ENCODE measurements at places on chromosomes 12 and 14. TPM values are rescaled to one million over a fixed set of nuclear protein-coding genes. Genes with fewer than 3 reads are reported as not detected.
A peak's percentile ranks its signal among the peaks of the same experiment; 100 is the strongest.

GRCh38 chr12:49483619-49484018, 55.2 kb upstream of the KCNH3 start:
- no peak for DNase-seq

DNA sequence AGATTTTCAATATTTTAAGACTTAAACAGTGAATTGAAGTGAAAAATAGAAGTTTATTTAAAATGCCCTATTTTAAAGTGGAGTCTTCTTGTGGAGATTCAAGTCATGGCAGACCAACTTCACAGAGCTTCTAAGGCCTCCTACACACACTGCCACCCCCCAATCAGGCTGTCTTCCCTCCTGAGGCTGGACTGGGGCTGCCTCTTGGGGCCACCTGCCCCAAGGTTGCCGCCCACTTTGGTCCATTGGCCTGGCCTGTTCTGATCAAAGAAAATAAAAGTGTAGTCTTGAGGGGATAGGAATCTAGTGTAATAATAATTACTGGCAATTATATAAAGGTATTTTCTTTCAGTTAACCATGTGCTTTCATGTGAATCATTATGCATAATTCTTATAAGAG, 1.3 kb downstream of the GOLT1B start:
- DNase-seq, result no peak

The NAP1L1 gene
- 495 TPM for polyA plus RNA-seq

- no peak for DNase-seq
These were observed 95.0 kb upstream of the CCND2 start for GRCh38 chr12:4178424-4179170.

DNA sequence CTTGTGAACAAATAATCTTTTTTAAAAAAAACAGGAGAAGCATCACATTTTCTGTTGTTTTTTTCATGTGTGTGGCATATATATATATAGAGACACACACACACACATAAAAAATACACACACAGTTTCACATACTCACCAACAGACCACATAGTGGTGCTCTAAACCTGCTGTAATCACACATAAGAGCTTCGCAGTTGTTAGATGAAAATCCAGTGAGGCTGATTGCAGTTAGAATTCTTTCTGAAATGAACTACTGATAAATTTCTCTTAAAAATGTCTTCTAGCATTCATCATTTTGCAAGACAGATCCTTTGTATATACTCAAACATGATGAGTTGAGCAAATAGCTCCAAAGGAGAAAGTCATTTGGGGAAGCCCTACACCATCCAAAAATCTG, 434.3 kb upstream of the STXBP6 start:
- peak; percentile 69 for DNase-seq

The OR10AD1 gene
- 0.44 TPM for polyA plus RNA-seq

DNA sequence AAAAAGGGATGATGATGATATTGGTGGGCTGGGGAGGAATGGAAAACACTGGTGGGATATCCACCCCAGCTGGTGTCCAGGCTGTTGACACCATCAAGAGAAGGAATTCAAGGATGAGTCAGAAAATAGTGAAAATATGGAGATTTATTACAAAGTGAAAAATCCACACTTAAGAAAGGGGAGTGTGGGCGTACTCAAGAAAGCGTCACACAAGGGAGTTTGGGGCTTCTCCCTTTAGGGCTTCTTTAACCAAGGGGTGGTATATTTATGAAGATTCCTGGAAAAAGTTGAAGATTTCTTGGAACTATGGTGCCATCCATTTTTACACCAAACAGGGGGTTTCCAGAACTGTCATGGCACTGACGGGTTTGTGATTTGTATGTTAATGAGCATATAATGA, 63.1 kb upstream of the ARID2 start:
- DNase-seq, result no peak

The FOXN4 gene
- polyA plus RNA-seq, result 1.4 TPM

DNA sequence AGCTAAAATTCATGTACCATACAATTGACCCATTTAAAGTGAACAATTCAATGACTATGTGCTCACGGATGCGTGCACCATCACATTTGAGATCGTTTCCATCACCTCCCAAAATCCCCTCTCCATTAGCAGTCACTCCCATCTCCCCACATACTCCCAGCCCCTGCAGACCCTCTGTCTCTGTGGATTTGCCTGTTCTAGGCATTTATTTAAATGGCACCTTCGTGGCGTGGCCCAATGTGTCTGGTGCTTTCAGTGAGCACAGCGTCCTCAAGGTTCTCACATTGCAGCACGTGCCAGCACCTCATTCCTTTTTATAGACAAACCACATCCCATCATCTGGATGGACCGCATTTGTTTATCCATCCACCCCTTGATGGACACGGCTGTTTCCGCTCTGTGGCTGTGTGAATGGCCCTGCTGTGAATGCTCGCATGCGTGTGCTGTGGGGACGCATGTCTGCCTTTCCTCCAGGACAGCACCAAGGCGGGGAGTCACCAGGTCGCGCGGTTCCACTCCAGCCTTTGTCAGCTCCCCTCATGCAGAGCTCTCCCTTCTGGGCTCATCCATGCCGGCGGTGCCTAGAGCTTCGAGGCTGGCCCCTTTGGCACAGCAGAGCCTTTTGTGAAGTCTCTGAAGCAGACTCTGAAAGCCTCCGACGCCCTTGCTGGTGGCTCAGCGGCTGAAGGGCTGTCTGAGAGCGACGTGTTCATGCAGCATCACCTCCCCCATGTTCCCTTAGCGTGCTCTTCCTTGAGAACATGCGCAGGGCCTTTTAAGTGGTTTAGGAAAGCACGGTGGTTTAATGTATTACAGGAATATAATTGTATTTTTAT, 184.4 kb downstream of the KIF26A start:
- DNase-seq, result peak; percentile 92

- DNase-seq, result no peak
These were observed 1493.1 kb upstream of the FLRT2 start for GRCh38 chr14:84036840-84037239.

The PDZRN4 gene
- 5.4 TPM for polyA plus RNA-seq

DNA sequence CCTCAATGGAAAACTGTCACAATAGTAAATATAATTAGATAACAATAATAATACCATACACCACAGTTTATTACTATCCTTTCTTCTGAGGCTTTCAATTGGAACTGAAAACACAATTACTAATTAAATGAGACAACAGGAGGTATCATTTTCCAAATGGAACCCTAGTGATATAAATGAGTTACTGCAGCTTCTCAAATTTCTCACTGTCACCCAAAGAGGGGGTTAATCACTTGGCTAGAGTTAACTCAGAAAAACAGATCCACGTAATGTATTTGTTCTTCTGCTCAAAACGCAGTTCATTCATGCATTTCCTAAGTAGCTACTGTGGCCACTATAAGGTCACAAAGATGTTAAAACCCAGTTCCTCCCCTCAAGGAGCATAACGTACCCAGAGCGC, 120.9 kb upstream of the FOXN3 start:
- no peak for DNase-seq

The FAIM2 gene
- 203 TPM for polyA plus RNA-seq

The CMA1 gene
- not detected for polyA plus RNA-seq

The SIX1 gene
- 15.8 TPM for polyA plus RNA-seq

The APOLD1 gene
- polyA plus RNA-seq, result 13.1 TPM

- DNase-seq, result no peak
These were observed 316.8 kb downstream of the BCL11B start for GRCh38 chr14:98955036-98955740.

The P2RX2 gene
- polyA plus RNA-seq, result 0.65 TPM

DNA sequence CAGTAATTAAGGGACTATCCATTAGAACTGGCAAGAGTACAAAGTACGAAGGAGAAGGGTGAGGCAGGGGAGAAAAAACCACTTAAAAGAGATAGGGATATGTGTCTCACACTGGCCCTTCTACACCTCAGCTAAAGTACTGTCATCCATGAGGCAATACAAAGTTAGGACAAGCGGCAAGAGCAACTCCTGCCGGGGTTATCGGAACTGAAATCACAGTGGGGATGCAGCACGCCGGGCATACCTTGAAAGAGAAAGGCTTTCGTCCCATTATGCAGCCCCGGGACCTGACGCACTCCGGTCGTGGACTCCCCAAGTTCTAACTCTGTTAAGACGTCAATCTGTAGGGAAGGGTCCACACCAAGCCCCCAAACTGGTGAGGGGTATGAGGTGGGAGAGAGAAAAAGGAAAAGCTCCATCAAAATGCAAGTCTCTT, 1.1 kb downstream of the NELL2 start:
- peak; percentile 36 for DNase-seq

The CMKLR1 gene
- 4.5 TPM for polyA plus RNA-seq

- no peak for DNase-seq
These were observed 46.7 kb downstream of the TTC6 start for GRCh38 chr14:37642125-37642524.

DNA sequence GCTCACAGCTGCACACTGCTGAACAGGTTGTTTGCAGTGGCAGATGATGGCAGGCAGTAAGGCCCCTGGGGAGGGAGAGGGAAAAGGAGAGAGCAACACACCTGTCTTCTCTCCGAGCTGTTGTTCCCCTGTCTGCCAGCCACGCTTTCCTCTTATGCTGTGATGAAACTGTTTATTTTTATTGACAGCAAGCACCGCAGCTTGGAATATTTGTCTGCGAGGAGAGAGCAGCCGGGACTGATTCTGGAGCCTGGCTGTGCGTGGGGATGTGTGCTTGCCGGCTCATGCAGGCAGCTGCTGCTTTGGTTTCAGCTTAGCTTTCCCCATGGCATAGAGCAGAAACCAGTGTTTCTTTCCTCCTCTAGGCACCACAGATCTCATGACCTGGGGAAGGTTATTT, 58.7 kb upstream of the KCNA5 start:
- DNase-seq, result peak; percentile 21

GRCh38 chr12:108637222-108637971, 3.7 kb upstream of the SELPLG start:
- no peak for DNase-seq

GRCh38 chr12:97142737-97143410, 235.8 kb downstream of the NEDD1 start:
- peak; percentile 50 for DNase-seq

The ESR2 gene
- polyA plus RNA-seq, result 0.52 TPM

- no peak for DNase-seq
These were observed 57.9 kb upstream of the KCNA5 start for GRCh38 chr12:4985820-4986219.

DNA sequence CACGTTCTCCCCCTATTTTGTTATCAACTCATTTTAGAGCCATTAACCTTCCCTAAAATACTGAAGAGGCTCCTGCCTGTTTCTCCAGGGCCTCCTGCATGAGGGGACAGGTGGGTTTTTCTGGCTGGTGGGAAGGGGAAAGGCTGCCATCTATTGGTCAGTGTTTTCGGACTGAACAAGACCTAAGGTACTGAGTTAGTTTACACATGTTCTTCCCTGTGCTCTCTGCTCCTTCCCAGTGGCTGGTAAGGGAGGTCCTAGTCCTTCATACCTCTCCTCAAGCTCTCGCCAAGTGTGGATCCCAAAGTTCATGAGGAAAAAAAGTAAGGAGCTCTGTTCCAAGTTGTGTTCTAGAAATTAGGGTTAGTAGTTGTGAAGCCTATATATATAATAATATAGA, 357.5 kb downstream of the FSCB start:
- DNase-seq, result no peak

The MAP3K12 gene
- polyA plus RNA-seq, result 53.9 TPM

The FIGNL2 gene
- 2.2 TPM for polyA plus RNA-seq

DNA sequence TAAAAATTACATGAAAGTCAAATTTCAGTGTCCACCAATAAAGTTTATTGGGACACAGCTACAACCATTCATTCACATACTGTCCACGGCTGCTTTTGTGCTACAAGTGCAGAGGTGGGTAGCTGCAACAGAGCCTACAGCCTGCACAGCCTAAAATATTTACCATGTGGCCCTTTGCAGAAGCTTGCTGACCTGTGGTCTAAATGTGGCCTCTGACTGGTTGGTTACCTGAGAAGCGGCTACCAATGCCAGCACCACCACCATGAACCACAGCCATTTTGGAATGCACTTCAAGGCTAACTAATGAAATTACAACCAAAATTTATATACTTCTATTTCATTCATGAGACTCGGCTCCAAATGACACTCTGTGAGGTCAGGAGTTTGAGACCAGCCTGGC, 58.6 kb downstream of the NT5DC3 start:
- no peak for DNase-seq

DNA sequence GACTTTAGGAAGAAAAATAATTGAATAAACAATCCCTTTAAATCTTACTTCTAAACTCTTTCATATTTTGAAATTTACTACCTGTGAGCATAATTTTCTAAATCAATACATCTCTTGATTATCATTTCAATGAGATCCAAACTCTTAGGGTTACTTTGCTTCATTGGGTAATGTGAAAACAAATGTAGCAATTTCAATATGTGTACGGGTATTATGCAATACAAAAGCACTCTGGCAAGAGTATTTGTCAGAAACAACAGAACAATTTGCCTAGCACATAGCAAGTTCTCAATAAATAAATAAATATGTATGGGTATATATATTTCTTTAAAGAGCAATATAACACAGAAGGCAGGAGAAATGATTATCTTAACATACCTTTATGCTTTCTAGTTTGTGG, 77.1 kb downstream of the PLEKHG7 start:
- no peak for DNase-seq

- peak; percentile 21 for DNase-seq
These were observed 767 bp upstream of the CCNT1 start for GRCh38 chr12:48717252-48717695.

DNA sequence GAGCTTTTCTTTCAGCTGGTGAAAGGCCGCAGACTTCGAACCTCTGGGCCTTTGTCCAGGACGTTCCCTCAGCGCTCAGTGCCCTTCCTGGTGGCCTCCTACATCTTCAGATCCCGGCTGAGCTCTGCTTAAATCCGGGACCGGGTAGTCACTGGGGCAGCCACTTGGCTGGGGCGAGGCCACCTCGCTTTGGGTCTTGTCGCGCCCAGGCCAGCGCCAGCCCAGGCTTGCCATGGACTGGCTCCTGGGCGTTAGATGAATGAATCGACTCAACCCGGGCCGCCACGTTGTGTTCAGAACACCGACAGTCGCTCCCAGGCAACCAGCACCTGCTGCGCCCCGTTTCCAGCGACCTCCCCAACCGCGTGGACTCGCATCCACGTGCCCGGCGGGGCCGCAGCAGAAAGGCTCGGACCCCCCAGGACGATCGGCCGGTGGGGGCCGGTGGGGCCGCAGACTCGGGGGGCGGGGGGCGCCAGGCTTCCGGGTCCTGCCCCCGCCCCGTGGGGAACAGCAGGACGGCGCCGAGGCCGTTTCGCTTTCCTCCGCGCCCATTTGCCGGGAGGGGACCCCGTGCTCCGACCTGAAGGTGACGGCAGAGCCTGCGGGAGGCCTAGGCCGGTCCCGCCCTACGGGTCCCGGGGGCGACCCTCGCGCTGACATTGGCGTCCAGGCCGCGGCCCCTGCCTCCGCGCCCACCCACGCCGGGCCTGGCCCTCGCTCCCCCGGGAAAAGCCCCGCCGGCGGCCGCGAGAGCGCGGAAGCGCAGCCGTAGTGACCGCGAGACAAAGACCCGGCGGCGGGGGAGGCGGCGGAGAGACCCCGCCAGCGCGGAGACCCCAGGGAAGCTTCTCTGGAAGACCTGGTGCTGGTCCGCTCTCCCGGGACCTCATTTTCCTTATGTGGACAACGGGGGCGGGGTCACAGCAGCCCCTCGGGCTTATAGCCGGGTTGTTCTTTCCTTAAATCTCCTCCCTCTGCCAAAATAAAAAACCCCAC, 37.3 kb upstream of the RCOR1 start:
- peak; percentile 14 for DNase-seq

DNA sequence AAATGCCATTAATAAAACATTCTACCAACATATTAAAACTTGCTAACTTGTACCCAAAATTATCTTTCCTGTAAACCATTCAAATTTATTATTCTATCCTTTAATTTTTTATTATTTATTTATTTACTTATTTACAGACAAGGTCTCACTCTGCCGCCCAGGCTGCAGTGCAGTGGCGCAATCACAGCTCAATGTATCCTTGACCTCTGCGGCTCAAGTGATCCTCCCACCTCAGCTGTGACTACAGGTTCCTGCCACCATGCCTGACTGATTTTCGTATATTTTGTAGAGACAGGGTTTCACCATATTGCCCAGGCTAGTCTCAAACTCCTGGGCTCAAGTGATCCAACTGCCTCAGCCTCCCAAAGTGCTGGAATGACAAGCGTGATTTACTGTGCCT, 20.4 kb upstream of the LIN7A start:
- DNase-seq, result no peak

Measured in spinal cord (tissue), 10 donors.